Midbrain (tissue), 1 donor: ENCODE measurements at places on chromosomes 7 and 10.

- DNase-seq, result no peak
Measured at GRCh38 chr7:123120286-123120685, 79.5 kb downstream of the SLC13A1 start.

DNA sequence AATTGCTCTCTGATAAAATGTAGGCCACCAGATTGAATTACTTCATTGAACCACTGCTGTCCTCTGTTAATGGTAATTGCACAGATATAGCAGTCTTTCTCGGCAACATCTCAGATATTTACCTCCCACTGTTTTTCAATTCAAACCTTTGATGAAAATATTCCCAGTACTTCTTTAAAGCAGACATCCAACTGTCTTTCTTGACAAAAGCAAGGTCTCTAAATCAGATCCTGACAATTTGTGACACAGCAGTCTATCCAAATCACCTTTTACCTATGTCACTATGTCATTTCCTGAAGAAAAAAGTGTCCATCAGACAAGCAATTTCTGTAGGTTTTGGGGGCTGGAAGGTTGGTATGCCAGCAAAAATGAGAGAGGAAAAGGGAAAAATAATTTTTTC is 555.7 kb downstream of the AUTS2 start:
- no peak for DNase-seq

GRCh38 chr10:87500646-87501048 is 4.0 kb upstream of the MINPP1 start:
- no peak for DNase-seq

- no peak for DNase-seq
Measured at GRCh38 chr10:4848356-4849041, 22.5 kb downstream of the AKR1E2 start.

GRCh38 chr10:50807851-50808776 is 68.4 kb downstream of the ASAH2B start:
- DNase-seq, result no peak

DNA sequence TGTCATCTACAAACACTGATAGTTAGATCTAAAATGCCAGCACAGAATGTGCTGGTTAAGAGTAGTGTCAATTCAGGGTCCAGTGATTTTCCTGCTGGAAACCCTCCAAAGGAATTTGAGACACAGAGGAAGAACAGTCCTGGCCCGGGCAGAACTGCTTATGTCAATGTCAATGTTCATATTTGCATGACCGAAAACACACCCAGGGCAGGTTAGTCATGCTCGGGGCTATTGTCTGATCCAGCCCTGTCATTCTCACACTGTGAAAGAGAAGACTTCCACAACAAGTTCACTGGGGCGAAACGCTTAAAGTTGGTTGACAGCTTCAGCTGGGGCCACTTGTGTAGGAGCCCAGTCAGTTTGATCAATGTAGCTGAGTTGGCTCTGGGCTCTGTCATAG is 139.3 kb downstream of the C1GALT1 start:
- DNase-seq, result no peak

- DNase-seq, result no peak
Measured at GRCh38 chr10:84665883-84666463, 337.6 kb downstream of the CCSER2 start.

GRCh38 chr7:157819455-157819807 is 482.6 kb downstream of the DNAJB6 start:
- DNase-seq, result no peak

DNA sequence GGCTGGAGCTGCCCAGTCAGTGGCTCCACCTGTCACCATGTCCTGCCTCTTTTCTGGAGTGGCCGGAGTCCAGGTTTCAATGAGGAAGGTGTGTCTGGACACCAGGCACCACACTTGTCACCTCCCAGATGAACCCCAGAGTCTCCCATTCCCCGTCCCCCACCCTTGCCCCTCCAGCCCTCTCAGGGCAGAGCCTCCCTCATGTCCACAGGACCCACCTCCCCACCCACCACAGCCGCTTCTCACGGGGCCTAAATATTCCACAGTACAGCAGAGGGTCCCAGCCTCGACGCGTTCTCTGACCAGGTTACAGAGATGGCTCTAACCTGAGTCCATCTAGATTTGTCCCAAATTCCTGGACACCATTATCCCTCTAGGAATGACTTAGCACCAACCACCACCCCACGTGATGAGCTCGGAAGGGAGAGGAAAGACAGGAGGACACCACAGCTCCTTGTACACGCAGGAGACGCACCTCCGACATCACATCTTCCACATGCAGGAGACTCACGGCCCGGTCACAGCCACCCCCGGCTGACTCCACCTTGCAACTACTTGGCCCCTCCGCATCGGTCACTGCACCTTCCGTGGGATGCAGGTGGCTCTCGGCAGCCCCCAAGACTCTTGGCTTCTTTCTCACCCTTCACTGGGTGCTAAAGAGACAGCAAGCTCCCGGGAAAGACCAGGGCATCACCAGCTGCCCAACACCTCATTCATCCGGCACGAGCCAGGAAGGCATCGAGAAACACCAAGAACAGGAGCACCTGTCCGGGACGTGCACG is 560.2 kb downstream of the DNAJB6 start:
- no peak for DNase-seq

- no peak for DNase-seq
Measured at GRCh38 chr10:27372095-27372494, 131.5 kb upstream of the ACBD5 start.

- no peak for DNase-seq
Measured at GRCh38 chr7:101859411-101860106, 42.1 kb downstream of the CUX1 start.

GRCh38 chr7:101116898-101117297 is 10.0 kb upstream of the SERPINE1 start:
- DNase-seq, result no peak

DNA sequence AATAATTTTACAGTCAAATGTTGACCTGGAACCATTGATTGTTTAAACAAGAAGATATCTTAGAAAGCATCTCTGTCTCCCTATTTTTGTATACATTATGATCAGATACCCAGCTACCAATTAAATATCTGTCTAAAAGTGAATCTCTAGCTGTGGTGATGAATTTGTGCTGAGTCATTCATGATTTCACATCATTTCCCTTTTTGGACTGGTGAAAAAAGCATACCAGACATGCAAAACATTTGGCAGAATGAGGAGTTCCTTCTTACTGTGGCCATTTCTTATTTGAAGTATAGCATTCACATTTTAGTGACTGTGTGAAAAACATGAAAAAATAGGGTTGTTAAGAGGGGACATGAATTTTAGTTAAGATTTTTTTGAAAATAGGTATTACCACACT is 98.0 kb upstream of the GATA3 start:
- DNase-seq, result no peak

- no peak for DNase-seq
Measured at GRCh38 chr10:124478515-124478914, 16.9 kb downstream of the LHPP start.

GRCh38 chr7:21616091-21616490 is 73.3 kb downstream of the DNAH11 start:
- no peak for DNase-seq

DNA sequence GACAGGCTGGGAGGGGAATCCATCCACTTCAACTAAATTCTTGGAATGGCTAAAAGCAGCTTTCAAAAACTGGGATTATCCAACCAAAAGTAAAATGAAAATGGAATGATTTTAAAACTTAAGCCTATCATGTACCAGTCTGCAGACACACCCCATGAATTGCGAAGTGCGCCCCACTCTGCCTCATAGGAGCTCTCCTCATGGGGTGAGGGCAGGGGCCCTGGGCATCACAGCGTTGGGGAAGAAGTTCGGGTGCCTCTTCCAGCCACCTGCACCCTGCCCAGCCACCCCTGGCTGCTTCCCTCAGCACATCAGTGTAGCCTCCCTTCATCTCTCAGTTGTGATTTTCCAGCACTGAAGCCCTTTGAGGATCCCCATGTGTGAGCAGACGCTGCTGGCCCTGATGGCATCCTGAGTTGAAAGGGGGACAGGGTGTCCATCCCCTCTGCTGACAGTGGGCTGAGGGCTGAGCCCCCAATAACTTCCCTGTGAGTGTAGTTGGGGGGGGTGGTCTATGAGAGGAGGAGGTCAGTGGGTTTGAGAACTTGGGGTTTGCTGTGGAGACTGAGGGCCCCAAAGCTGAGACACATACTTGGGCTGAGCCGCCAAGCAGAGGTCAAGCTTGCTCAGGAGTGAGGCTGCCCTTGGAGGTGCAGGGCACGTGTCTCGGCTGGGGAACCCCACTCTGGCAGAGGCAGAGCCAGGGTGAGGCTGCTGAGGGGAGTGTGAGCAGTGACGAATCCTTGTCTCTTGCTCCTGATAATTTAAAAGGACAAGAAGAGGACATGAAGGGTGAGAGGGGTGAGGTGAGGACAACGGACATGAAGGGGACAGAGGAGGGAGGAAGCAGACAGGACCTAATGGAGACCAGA is 542.1 kb downstream of the TCERG1L start:
- no peak for DNase-seq

DNA sequence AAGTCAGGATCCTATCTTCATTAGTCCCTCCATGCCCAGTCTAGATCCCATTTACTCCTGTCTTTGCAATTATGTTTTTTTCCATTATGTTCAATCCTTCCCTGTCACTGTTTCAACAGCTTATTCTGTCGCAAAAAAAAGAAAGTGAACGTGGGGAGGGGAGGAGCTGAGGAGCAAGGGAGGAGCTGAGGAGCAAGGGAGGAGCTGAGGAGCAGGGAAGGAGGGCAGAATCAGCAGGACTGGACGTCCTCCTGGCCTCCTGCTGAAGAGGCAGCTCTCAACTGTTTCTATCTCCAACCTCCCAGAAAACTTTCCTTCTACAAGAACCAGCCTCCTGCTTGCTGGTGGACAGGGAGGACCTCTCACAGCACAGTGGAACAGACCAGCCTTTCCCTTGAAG is 26.0 kb downstream of the LARP4B start:
- no peak for DNase-seq

DNA sequence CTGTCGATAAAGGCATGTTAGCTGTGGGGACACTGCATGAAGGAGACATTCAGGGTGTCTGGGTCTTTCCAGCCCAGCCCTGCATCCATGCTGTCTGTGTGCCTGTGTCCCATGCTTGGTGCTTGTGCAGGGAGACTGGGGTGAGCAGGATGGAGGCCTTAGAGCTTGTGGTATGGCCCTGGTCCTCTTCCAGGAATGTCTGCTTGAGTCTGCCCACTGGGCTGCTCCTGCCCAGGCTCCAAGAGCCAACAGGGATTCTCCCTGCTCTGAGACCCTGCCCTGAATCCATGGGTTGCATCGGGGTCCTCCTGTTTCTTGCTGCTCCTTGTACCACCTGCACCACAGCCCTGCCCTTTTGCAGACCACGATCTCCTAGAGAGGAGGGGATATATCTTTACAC is 31.4 kb upstream of the ARHGAP22 start:
- DNase-seq, result no peak

DNA sequence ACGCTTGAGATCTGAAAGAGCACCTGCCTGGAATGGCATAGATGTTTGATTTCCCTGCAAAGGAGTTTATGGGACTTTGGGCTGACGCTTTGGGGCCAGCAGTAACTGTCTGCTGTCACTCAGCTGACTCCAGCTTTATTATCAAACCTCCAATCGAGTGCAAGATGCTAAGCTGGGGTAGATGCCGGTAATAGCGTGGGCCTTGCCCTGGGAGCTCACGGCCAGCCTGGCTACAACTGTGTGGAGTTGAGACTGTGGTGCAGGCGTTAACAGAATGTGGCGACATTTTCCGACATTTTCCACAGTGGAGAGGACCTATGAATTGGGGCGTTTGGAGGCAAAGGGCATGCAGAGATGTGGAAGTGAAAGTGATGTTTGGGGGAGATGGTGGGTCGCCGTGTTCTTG is 1.3 kb downstream of the CHST12 start:
- DNase-seq, result no peak

DNA sequence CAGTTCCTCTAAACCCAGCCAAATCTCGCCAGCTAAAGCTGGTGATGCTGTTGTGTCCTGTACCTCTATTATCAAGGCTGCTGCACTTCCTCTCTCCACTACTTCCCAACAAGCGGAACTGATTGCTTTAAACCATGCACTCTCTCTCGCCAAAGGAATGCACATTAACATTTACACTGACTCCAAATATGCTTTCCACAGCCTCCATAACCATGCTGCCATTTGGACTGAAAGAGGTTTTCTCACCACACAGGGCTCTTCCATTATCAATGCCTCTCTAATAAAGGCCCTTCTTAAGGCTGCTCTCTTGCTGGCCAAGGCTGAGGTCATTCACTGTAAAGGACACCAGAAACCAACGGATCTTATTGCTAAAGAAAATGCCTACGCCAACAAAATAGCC is 11.4 kb upstream of the LRRC61 start:
- no peak for DNase-seq

DNA sequence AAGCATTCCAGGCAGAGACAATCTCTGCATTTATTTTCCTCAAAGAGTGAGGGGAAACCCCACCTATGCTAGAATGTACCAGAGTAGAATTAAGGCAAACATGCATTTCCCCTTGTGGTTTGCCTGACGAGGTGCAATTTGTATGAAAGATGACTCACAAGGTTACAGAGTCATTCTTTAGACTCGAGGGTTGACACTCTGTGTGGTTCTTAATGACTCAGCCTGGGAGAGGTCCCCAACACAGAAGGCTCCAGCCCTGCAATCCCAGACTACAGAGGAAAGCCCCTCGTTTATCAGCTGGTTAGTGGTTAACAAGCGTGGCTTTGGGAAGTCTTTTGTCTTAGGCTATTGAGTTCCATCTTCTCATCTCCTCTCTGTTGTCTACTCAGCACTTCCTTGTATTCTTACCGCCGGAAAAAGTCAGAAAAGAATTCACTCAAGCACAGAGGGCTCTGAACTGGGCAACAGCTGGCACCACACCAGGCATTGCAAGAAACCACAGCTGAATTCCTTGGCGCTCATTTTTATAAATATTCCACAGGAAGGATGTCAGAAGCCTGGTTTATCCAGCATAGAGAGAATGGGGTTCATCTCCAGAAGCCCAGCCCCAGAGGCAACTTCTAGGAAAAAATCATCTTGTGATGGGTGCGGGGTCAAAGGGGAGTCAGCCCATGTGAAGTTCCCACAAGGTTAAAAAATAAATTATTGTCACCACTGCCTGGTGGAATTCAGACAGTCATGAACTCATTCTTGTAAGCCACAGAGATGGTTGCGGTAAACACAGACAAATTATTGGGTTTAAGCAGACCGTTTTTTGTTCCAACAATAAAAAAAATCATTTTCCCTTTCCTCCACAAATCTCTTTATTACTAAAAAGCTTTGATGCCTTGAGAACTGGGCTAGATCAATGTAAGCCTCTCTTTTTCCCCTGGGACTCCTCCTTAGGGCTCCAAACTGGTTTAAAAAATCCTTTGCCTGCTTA is 24.5 kb upstream of the SVIL start:
- no peak for DNase-seq

GRCh38 chr7:75571209-75571608 is 79.1 kb downstream of the SPDYE5 start:
- no peak for DNase-seq

DNA sequence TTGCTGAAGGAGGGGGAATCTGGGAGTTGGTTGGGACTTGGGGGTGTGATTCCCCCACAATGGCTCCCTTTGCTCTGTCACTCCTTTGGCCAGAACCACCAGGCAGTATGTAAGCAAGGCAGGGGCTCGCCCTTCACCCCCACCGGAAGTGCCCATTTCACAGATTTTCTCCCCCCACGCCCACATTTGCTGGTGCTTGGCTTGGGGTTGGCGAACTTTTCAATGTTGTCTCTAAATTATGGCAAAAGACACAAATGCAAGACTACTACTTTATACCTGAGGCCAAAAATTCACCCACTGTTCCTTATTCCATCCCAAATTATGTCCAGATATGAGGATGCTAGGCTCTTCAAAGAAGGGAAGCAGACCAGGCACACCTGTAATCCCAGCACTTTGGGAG is 24.5 kb downstream of the RBAK start:
- DNase-seq, result no peak
